ENCODE measurements at places on chromosomes 3 and 15. TPM values are rescaled to one million over a fixed set of nuclear protein-coding genes. Genes with fewer than 3 reads are reported as not detected.
A peak's percentile ranks its signal among the peaks of the same experiment; 100 is the strongest.

NEK10 gene
- total RNA-seq: 1.9 TPM

RPUSD2 gene
- 16.4 TPM for total RNA-seq

GRCh38 chr3:78277801-78278200 lies 1237.9 kb downstream of the ROBO2 start:
- DNase-seq: no peak

PLSCR5 gene
- total RNA-seq: not detected

SLC7A14 gene
- not detected for total RNA-seq

- DNase-seq: peak; percentile 16
These were observed 30.7 kb downstream of the C3orf38 start for GRCh38 chr3:88180398-88180999.

- DNase-seq: no peak
These were observed 123.8 kb downstream of the AGBL1 start for GRCh38 chr15:86203462-86203861.

CDCP1 gene
- total RNA-seq: 0.56 TPM

DUOX2 gene
- total RNA-seq: not detected

GRCh38 chr3:17806201-17806600 lies 63.8 kb upstream of the TBC1D5 start:
- DNase-seq: no peak

DNA sequence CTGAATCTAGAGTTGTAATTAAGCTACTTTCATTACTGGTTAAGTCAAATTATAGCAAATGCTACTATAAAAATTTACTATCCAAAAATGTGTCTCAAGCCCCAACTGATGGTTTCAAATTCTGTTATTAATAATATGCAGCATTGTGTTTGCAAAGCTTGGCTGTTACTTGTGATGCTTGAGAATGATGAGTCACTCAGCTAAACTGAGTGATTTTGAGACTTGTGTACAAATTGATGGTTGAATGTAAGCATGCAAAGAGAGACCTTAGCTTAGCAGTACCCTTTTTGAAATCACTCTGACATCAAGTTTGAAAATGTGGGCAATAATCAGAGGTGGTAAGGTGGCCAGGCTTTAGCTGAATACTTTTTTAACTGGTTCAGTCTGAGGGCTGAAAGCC lies 27.6 kb downstream of the OPA1 start:
- DNase-seq: no peak

Measured in SJSA1 (cell line).